ENCODE measurements at places on chromosomes 7 and 10.
A peak's percentile ranks its signal among the peaks of the same experiment; 100 is the strongest.

DNA sequence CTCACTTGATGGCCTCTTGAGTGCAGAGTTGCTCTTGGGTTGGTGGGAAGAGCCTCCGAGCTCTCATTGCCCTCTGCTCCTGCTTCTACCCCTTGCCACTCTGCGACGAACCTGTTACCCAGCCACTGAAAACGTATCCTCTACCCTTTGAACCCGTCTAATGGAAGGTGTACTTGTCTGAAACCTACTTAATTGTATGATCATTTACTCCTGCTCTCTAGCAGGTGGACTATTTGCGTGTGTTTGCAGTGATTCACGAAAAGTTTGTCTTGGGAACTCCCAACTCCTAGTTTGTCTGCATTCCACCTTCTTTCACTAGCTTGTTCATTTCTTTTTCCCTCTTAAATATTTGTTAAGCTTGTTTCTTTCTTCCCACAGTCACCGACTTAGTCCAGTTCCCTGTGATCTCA lies 503 bp downstream of the CROT start:
- DNase-seq = no peak

DNA sequence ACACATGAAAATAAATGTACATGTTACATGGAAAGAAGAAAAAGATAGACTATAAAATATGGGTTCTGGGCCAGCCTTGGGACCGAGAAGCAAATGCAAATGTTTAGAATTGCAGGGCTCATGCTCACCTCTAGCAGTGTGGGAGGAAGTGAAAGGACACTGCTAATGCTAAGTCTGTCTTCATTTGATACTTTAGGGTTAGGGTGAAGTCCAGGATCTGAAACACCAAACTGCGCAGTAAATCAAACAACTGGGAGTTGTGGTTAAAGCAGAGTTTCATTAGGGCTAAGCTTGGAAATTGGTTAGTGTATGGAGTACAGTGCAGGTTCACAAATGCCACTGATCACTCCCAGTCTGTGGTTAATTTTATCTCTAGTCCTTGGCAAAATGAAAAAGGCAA lies 73.2 kb upstream of the PDK4 start:
- DNase-seq = no peak

DNA sequence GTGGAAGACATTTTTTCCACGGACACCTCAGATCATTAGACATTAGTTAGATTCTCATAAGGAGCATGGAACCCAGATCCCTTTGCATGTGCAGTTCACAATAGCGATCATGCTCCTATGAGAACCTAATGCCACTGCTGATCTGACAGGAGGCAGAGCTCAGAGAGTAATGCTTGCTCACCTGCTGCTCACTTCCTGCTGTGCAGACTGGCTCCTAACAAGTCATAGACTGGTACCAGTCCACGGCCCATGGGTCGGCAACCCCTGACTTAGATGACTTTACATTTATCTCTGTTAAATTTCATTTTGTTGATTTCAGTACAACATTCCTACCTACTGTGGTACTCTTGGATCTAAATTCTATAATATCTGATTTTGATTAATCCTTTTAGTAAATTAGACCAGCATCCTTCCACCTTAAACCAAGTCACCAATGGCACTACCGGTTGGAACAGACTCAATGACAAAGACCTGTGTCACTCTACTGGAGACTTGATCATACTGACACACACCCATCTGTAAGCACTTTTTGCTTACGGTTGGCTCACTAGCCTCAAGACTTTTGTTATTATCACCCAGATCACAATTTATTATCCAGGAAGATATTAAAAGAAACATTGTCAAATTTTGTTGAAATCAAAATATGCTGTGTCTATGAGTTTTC lies 8.0 kb upstream of the CCDC71L start:
- no peak for DNase-seq

DNA sequence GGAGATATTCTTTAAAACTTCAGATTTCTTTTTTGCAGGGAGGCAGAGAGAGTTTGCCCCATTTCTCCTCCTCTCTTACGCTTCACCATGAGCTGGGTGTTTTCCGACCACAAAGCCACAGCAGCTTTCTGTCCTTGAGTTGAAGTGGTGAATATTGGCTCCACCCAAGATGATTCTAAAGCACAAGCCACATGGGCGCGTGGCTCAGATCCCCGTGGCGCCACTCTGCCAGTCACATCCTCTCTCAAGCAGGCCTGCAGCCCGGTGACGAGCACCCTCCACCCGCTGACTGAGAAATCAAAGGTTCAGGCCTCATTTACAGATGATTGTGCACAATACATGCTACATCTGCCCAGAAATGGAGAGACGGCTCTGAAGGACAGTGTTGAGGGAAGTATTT lies 27.6 kb upstream of the RNF32 start:
- peak; percentile 46 for DNase-seq

- DNase-seq = no peak
Observed at GRCh38 chr10:75620356-75620755, 188.9 kb downstream of the LRMDA start.

DNA sequence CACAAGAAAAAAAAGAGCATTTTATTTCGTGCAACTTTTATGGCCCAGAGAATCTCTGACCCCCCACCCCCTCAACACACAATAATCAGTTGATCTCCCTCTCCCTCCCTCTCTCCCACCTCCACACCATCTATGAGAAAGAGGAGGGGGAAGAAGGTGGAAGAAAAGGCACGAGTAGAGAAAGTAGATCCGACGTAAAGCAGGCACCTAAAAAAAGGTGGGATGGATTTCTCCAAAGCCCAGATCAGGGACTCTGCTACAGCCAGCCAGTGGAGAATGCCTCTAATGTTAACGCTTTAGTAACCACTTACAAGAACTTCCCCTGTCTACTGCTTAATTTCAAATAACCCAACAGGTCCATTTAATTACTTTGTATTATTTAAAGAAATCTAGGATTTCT lies 24.4 kb downstream of the KMT2C start:
- no peak for DNase-seq

DNA sequence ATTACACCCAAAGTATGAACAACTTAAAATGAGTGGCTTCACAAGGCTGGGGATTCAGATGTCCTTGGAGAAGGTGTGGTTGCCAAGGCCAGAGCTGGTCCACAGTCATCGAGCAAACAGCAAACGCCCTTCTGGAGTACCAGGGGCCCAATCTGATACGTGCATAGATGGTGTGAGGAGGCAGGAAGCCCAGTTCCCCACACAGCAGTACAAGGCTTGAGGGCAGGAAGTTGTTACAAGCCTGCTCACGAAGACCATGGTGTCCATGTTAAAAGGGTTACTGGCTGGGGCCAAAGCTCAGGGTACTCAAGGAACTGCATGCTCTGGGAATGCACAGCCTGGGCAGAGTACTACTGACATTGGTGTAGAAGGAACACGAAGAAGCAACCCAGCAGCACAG lies 4.6 kb upstream of the ANKRD26 start:
- DNase-seq = no peak

DNA sequence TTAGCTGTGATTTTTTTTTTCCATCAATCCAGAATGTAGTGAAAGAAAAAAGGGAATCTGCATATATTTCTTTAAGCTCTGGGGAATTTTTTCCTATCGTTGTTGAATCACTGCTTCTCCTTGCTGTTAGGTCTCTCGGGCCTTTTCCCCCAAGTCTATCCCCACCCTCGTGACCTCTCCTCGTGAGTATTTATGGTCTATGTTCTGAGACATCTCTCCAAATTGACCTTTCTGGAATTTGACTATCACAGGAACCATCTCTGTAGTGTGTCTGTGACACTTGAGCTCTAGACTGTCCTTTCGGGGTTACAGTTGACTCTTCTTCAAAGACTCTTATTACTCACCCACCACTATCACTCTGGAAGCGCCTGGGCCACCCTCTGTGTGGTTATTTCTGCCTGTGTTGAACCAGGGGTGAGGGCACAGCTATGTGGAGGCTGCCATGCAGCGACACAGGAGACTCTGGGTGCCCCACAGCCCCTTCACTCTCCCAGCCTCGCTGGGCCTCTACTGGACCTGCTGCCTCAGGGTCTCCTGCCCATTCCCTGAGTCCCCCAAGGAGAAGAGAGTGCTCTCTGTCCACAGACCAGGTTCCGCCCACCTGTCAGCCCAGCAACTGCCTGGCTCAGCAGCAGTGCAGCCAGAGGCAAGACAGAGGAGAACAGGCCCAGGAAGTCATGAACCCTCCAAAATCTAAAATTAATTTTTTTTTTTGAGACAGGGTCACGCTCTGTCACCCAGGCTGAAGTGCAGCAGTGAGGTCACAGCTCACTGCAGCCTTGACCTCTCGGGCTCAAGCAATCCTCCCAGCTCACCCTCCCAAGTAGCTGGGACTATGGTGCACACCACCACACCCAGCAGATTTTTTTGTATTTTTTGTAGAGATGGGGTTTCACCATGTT lies 45.7 kb upstream of the PTPRN2 start:
- DNase-seq = no peak

DNA sequence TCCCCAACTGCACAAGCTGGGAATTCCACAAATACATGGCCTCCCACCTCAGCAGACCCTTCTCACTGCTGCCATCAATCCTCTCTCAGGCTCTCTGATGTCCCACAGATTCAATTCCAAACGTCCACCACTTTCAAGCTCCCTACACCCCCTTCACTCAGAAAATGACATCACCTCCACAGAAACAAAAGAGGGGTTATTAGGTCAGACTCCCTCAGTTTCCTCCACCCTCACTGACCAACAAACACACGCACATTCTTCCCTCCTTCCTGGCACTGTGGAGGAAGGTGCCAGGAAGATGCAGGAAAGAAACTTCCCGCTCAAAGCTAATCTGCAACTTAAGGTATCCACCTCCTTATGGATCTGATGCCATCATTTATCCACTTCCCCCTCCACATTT lies 18.3 kb downstream of the ZNF438 start:
- no peak for DNase-seq

DNA sequence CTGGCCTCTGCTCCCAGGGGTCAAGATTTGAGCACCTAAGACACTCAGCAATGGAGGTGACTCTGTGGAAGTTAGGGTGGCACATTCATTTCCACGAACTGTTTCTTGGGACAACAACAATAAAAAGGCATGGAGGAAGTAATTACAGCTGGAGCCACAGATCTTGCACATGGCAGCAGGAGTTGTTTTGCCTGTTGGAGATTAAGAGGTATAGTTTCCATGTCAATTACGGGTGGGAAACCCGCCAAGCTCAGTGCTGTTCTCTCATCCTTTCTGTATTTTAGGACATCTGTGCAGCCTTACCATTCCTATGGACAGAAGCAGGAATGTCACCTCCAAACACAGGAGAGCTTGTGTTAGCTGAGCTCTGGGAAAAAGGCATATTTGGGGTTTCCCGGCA lies 201.2 kb downstream of the SNX10 start:
- DNase-seq = no peak

DNA sequence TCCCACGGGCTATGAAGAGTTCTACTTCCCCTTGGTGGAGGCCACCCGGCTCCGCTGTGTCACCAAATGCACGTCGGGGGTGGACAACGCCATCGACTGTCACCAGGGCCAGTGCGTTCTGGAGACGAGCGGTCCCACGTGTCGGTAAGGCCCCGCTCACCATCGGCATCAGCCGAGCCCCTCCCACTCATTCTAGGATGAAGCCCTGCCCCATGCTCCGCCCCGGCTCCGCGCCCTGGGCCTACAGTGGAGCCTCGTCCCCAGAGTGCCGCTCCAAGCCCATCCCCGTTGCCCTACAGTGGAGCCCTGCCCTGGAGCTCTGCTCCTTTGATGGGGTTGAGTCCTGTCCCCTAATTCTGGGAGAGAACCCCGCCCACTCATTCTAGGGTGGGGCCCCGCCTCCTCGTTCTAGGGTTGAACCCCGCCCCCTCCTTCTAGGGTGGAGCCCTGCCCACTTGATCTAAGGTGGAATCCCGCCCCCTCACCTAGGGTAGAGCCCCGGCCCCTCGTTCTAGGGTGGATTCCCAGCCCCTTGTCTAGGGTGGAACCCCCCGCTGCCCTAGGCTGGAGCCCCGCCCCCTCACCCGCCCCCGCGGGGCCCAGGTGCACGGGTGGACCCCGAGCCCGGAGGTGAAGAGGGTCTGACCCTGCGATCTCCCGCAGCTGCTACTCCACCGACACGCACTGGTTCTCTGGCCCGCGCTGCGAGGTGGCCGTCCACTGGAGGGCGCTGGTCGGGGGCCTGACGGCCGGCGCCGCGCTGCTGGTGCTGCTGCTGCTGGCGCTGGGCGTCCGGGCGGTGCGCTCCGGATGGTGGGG lies 3.4 kb upstream of the MUC12 start:
- DNase-seq = peak; percentile 48

Data from stimulated activated CD8-positive, alpha-beta memory T cell treated with anti-CD3 and anti-CD28 coated beads, Interleukin-15, amount 100 ng/mL, for 1 hour (primary cell).